AG04449 (cell line): ENCODE measurements at places on chromosomes 1 and 21.

DNA sequence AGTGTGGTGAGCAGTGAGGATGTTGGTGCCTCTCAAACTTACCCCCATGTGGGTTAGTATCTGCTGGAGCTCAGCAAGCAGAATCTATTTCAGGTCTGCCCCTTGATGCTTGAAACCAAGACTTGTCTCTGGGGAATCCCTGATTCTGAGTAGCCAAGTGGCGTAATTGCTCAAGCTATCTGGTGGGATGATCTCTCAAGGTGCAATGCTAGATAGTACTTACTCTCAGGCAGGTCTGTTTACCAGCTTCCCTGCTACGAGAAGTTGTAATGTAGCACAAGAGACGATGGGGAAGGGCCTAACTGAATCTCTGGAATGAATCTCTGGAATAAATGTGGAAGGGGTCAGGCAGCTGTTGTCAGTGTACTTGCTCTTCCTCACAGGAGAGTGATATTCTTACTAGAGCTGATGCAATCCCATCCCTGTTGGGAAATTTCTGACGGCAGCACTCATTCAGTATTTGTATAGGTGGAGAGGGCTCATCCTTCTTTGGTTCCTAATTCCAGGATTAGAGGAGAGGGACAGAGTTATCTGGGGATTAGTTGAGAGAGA lies 65.4 kb downstream of the MACF1 start:
- peak; percentile 45 for DNase-seq

GRCh38 chr1:55987491-55988249 lies 591.7 kb downstream of the PLPP3 start:
- no peak for DNase-seq

GRCh38 chr1:78058670-78059069 lies 12.9 kb downstream of the GIPC2 start:
- DNase-seq: no peak

DNA sequence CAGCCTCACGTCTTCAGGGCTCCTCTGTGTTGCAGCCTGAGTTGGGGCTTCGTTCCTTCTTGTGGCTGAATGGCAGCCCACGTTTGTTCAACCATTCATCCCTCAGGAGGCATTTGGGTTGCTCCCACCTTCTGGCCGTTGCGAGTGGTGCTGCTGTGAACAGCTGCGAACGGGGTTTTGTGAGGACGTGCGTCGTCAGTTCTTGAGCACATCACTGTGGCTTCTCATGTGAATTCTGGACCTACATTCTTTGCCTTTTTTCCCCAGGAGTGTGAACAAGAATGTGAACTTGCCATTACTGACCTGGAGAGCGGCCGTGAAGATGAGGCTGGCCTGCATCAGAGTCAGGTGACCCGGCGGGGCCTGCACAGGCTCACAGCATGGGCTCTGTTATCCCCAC lies 21.9 kb downstream of the PCNT start:
- no peak for DNase-seq

DNA sequence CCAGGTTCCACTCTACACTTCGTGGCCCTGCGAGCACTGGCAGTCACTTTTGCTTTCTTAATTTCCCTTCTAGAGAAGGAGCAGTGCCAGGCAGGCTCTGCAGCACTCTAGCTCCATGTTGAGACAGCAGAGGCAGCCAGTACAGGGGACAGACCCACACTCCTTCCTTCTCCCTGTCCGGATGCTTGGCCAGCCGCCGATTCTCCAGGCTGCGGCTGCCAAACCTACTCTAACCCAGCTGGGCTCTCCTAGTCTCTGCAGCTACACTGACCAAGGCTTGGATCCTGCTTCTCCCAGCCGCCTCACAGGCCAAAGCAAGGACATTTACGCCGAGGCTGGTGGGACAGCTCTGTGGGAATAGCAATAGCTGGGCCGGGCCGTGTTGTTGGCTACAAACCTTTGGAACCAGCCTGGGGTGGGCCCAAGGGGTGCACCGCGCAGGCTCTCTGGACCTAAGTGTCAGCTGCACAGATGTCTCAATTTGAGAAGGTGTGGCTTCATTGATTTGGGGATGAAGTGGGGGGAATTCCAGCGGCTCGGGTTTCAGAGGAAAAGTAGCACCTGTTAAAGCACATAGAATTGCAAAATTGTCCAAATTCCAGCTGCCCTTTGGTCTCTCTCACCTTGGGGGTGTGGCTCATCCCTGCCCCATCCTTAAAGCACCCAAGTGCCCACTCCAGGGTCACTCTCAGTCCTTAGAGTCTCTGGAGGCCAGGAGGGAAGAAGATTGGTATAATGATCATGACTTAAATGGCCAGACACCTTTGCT lies 3.2 kb downstream of the BARHL2 start:
- DNase-seq: no peak
